ENCODE measurements at places on chromosomes 11 and 22.

DNA sequence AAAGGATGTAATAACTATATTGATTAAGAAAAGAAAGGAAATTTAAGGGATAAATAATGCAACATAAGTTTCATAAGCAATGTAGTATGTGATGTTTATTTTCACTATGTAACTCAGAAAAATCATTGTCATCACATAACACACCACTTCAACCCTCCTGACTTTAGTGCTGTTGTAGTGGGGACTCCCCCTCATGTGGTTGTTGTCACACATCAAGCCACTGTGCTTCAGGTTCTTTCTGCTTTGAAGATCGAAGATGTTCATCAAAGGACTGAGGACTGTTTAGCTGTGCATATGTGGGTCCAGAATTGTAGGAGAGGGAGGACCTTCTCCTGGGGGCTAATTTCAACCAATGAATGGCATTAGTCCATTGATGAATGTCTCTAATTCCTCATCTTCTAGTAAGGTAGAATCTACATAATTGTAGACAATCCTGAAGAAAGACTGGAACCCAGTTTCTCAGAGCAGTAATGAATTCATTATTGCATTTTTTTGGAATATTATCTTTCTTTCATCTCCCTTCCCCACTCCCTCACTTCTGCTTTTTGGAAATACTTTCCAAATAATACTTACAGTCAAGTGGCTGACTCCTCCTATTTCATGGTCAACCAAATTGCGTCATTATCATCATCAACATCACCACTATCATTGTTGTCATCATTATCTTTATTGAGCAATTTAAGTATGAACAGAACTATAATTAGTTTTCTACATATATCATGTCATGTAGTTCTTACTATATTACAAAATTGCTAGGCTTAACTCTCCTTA lies 9.8 kb upstream of the CARD16 start:
- DNase-seq, result no peak

DNA sequence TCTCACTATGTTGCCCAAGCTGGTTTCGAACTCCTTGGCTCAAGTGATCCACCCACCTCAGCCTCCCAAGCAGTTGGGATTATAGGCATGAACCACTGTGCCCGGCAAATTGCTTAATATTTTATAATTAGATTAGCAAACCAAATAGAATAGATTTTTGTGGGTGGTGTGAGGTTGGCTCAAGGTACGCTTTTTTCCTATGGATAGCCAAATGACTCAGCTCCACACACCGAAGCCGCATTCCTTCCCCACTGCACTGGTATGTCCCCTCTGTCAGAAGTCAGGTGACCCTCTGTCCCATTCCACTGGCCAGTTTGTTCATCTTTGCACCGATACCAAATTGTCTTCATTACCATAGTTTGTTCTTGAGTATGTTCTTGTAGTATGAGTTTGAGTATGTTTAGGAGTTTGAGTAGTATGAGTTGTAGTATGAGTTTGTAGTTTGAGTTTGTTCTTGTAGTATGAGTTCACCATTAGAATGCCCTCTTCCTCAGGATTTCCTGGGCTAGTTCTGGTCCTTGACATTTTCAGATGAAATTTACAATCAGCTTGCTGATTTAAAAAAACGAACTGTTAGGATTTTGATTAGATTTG lies 19.4 kb downstream of the SUSD2 start:
- DNase-seq, result no peak

DNA sequence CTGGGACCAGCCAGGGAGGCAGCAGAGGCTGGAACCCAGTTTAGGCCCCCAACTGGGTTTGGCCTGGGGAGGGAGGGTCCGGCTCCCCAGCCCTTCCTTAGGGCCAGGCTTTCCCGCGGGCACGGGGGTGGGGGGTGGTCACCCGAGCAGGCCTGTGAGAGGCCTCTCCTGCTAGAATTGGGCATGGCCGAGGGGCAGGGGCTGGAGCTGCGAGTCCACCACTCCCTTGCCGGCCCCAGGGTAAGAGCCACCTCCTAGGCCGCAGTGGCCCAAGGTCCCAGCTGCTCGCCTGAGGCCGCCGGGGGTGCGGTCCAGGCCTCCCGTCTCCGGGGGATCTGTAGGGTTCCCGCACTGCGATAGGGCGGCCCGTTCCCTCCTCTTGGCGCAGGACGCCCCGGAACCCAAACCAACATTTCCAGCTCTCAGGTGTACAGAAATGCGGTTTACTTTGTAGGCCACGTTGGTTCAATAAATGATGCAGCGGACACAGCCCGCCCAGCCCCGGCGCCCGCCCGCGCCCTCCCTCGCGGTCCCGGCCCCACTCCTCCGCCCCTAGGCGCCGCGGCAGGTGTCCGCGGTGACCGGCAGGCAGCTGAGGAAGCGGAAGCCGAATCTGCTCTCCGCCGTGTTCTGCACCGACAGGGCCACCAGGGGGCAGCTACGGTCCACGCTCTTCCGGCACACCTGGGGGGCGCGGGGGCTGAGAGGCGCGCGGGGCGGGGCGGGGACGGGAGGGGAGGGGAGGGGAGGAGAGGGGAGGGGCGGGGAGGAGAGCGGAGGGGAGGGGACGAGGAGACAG lies 5.9 kb downstream of the LMNTD2 start:
- DNase-seq, result no peak

DNA sequence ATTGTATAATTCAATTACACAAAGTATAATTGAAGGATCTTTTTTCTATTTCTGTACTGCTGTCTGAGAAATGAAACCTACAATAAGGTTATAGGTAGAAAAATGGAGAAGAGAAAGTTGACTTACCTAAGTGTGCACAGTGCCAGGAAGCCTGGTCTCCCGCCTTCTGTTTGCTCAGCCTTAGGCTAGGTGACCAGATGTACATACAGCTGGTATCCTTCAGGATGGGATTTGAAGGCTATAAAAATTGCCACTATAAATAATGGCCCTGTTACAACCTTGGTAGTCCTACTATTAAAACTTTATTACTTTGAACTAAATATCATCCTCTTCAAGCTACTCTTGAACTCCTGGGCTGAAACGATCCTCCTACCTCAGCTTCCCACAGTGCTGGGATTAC lies 19.7 kb downstream of the OR51E2 start:
- no peak for DNase-seq

GRCh38 chr11:64713016-64713707 lies 9.8 kb downstream of the NRXN2 start:
- DNase-seq, result peak; percentile 71

GRCh38 chr11:35121326-35121865 lies 17.6 kb upstream of the CD44 start:
- no peak for DNase-seq

GRCh38 chr11:12824281-12825041 lies 150.2 kb downstream of the TEAD1 start:
- no peak for DNase-seq

DNA sequence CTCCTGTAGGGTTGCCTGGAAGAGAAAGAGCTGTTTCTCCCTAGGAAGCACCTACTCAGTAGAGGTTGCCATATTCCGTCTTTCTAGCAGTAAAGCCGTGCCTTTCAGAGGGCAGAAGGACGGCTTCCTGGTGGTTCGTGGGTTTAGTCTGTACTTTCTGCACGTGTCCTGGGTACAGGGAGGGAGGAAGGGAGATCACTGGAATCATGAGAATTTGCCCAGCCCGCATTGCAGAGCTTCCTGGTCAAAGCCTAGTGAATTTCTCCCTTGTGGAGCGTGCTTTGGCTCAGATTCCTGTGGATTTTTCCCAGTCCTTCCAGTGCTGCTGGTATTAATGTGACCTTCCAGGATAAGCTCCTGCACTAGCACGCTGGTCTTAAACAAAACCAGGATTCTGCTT lies 44.9 kb downstream of the GRAMD1B start:
- no peak for DNase-seq

- DNase-seq, result no peak
These were observed 34.3 kb downstream of the GUCY1A2 start for GRCh38 chr11:106983991-106984390.

GRCh38 chr22:21624120-21624879 lies 5.5 kb downstream of the YDJC start:
- no peak for DNase-seq

GRCh38 chr11:95512682-95513081 lies 276.9 kb downstream of the FAM76B start:
- DNase-seq, result no peak

DNA sequence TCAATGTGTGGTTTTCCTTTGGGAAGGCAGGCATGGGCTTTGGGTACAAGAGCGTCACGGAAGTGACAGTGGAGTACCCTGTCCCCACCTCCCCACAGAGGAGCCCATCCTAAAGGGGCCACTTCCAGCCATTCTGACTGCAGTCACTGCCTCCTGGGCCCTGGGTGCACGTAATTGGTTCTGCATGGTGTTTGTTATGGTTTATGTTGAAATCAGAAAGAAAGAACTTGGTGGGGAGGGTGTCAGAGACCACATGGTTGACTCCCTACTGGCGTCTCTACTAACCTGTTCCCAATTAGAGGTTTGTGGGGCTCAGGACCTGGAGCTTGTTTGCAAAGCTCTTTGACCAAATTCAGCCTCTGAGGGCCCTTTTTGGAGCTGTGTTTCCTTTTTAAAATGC lies 40.8 kb downstream of the RIBC2 start:
- DNase-seq, result no peak

DNA sequence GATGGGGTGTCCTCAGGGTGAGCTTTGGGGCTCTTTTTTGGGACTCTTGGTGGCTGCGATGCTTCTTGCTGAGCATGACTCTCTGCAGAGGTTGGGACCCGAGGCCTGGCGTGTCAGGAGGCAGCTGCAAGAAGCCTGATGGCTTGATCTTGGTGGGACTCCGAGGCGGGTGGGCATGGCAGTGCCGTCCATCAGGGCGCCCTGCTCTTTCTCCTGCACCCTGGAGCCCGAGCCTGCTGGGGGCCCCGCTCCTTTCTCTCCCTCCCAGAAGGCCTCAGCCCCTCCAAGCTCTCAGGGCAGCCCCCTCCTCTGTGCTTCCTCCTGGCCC lies 432.7 kb downstream of the TBC1D22A start:
- peak; percentile 19 for DNase-seq

All from right forelimb (tissue), 1 donor.